ENCODE measurements at places on chromosomes 13 and 19.

DNA sequence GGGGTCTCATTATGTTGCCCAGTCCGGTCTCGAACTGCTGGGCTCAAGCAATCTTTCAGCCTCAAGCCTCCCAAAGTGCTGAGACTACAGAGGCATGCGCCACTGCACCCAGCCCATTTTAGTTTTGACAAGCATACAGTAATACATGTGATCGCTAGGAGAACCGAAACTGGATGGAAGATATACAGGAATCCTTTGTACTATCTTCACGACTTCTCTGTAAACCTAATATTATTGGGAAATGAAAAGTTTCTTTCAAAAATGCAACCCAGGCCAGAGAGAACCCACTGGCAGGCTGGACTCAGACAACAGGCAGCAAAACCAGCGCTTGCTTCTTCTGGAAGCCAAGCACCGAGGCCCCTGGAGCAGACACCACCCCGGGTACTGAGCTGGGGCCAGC lies 9.4 kb downstream of the C19orf12 start:
- DNase-seq: no peak

DNA sequence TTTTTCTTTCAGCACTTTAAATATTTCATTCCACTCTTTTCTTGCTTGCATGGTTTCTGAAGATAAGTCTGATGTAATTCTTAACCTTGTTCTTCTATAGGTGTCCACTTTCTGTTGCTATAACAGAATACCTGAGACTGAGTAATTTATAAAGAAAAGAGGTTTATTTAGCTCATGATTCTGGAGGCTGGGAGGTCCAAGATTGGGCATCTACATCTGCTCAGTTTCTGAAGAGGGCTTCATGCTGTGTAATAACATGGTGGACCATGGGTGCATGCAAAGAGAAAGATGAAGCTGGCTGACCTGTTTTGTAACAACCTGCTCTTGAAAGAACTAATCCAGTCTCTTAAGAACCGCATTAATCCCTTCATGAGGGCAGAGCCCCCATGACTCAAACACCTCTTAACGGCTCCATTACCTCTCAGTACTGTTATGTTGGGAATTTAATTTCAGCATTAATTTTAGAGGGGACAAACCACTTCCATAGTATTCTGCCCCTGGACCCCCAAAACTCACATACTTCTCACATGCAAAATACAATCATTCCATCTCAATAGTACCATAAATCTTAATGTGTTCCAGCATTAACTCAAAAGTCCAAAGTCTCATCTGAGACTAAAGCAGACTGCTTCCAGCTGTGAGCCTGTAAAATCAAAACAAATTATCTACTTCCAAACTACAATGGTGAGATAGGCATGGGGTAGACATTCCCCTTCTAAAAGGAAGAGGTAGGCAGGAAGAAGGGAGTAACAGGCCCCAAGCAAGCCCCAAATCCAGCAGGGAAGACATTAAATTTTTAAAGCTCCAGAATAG lies 9.6 kb upstream of the FGF9 start:
- no peak for DNase-seq

DNA sequence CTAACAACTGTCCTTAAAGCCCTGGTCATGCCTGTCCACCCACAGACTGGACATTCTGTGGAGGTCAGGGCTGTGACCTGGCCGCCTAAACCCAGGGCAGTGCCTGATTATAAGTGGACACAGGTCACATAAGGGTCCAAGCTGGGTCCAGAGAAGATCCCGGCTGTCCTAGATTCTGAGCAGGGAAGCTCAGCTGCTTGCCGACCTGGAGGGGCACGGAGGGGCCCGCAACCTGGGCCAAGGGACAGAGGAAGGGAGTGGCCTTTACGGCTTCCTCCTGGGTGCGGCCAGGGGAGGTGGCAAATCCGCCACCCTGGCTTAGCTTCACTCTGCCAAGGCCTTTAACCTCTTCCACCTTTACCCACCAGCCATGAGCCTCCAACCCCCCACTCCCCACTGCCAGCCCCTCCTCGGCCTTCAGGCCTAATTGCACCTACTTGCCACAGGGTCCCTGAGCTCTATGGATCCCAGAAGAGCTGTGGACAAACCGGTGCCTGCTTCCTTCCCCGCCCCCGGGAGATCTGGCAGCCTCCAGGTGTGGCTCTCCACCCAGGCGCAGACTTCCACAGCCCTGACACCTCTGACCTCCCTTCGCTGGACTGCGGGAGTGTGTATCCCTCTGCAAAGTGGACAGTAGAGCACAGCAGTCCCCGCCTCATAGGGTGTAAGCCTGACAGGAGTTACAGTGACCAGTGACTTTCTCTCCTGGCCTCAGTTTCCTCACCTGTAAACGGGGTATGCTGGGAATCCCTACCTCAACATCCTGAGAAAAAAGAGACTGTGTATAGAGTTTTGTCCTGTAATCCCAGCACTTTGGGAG lies 1.7 kb downstream of the CD320 start:
- no peak for DNase-seq

- DNase-seq: no peak
Measured at GRCh38 chr13:98222816-98223215, 45.7 kb upstream of the RNF113B start.

GRCh38 chr13:95604556-95604915 lies 40.0 kb downstream of the DZIP1 start:
- no peak for DNase-seq

GRCh38 chr13:81551036-81551435 lies 1210.1 kb upstream of the SPRY2 start:
- peak; percentile 22 for DNase-seq

- no peak for DNase-seq
Measured at GRCh38 chr13:95256091-95256490, 45.2 kb downstream of the ABCC4 start.

DNA sequence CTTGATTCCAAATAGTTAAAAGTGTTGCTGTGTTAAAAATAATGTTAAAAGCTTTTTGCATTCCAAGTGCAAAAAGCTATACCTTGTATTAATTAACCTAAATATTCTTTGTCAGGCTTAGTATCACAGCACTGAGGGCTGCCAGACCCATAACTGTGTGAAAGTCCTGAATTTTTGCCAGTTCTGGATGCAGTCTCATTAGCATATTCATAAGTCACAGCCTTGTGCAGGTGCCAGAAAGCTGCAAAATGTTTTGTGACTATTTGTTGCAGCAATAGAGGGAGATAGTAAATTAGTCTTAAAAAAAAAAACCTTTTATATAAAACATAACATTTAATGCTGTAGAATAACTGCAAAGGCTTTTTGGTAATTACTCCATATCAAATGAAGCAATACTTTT lies 56.6 kb downstream of the SLITRK1 start:
- DNase-seq: no peak

DNA sequence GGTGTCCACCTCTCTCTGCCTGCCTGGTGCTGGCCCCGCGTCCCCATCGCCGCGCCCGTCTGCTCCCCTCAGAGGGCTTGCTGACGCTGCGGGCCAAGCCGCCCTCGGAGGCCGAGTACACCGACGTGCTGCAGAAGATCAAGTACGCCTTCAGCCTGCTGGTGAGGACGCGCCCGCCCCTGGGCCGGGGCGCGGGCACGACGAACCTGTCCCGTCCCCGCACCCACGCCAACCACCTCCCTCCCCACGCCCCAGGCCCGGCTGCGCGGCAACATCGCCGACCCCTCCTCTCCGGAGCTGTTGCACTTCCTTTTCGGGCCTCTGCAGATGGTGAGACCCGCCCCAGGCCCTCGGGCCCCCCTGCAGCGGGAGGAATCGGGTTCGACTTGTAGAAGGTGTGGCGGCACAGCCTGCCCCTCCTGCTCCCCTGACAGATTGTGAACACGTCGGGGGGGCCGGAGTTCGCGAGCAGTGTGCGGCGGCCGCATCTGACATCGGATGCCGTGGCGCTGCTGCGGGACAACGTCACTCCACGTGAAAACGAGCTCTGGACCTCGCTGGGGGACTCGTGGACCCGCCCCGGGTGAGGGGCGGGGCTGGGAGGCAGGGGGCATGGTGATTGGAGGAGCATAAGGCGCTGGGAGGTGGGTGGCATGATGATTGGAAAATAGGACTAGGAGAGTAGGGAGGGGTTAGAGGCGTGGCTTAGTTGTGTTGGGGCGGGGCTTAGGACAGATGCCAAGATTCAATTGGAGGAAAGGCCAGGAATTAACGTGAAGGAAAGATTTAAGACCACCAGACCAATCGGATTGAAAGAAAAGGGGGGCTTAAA lies 6.6 kb downstream of the EPS8L1 start:
- DNase-seq: no peak

DNA sequence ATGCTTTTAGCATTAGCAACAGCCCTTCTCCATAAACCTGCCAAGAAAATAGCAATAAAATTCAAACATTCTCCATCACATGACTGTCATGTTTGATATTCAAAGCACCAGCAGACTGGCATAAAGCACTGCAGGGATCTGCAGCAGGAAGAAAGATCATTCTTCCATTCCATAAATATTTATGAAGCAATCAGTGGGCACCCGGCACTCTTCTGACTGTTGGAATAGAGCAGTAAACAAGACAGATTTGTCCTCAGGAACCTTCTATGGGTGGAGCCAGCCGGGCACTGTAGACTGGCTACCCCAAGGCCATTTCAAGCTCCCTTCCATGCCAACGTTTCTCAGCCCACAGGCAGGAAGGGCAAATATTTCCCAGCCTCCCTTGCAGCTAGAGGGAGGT lies 25.5 kb downstream of the PLA2G4C start:
- no peak for DNase-seq

DNA sequence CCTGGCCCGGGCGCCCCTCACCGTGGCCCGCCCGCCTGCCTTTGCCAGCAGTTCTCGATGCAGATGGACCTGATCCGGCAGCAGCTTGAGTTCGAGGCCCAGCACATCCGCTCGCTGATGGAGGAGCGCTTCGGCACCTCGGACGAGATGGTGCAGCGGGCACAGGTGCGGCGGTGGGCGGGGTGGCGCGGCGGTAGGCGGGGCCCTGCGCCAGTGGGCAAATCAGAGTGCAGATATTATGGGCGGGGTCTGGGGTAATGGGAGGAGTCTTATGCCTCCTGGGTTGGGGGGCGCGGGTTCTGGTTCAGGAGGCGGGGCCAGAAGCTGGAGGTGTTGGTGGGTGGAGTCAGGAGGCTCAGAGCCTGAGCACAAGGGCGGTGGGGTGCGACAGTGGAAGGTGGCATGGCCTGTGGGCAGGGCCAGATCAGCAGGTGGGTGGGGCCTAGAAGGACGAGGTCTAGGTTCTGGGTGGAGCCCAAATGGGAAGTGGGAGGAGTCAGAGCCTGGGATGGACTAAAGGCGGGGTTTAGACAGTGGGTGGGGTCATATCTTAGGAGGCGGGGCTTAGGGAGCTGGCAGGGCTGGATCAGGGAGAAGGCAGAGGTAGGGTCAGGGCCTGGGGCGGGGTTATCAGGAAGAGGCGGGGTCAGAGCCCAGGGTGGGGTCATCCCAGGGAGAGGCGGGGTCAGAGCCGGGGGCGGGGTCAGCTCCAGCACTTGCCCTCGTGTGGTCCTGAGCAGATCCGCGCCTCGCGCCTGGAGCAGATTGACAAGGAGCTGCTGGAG lies 5.6 kb downstream of the APC2 start:
- DNase-seq: peak; percentile 95

GRCh38 chr19:5452594-5453565 lies 2.3 kb upstream of the ZNRF4 start:
- peak; percentile 15 for DNase-seq

- DNase-seq: peak; percentile 22
Measured at GRCh38 chr19:35555301-35556005, 8.0 kb downstream of the ATP4A start.

- no peak for DNase-seq
Measured at GRCh38 chr19:13699786-13700185, 64.5 kb upstream of the MRI1 start.

GRCh38 chr13:57286511-57287098 lies 119.6 kb downstream of the PRR20E start:
- no peak for DNase-seq
